Right hindlimb (tissue), 1 donor: ENCODE measurements at places on chromosomes 12 and 14.

DNA sequence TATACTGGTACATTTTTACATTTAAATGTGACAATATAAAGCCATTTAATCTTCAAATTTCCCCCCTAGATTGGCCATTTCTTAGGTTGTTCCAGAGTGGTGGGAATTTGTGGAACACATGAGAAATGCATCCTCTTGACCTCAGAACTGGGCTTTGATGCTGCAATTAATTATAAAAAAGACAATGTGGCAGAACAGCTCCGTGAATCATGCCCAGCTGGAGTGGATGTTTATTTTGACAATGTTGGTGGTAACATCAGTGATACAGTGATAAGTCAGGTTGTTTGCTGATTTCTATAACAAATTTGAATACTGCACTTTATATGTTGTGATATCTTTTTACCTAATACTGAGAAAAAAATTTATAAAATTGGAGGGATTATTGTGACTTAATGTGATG, 7.6 kb upstream of the ZNF410 start:
- no peak for DNase-seq

DNA sequence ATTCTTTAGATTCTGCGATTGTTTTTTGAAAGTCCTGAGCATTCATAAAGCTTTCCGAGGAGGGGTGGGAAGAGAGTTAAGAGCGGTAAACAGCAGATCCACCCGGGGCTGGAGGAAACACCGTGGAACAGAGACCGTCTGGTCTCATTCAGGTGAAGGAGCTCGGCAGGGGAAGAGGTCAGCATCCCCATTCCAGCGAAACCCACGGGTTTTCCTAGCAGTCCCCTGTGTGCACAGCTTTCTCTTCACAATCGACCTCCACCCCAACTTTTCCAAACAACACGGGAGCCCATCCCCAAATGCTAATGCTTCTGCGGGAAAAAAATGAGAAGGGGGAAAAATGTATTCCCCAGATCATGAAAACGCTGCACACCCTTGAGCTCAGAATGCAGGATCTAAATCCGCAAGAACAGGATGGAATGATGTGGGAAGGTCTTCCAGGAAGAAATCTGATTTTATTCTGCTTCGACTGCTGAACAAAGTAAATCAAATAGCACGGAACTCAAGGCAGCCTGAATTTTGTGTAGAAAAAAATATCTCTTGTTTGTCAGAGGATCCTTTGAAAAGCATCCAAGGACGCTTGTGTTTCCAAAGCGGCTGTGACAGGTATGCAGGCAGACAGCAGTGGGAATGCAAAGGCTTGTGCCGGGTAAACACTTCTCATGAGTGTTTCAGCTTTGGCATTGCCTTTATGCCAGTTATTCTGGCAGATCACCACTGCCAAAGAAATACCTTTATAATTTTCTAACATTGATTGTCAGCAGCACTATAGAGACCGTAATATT, 128.8 kb downstream of the NDUFA12 start:
- no peak for DNase-seq

DNA sequence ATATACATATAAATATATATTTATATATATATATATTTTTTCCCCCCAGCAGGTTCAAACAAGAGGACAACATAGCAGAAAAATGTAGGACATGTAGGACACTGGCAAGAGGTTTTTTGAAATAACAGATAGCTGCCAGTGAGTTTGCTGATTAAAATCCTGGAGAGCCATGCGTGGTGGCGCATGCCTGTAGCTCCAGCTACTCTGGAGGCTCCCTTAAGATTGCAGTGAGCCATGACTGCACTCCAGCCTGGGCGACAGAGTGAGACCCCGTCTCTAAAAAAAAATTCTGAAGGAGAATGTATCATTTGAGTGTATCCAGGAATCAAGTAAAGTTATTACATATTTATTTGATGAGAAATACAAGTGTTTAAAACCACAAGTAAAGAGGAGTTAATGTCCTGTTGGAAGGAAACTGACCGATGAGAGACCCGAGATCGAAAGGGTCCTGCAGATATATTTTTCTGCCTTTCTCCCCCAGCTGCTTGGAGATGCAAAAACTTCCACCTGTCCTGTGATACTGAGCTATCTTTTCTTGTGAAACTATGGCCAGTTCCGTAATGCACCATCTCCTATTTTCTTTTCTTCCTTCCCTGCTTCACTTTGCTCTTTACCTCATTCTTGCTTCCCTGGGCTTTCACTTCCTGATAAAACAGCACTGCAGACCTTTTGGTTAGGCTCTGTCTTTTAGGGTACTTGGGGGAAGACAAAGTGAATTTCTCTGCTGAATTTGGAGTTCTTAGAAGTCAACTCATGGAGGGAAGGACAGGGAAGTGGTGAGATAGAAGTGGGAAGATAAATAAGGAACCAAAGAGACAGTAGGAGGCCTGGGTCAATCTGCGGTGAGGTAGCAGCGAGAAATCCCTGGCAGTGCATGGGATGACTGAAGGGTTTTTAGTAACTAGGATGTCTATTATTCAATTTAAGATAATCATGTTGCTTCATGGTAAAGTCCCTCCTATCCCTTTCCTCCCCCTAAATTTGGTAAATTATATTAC, 41.2 kb upstream of the SLC2A13 start:
- no peak for DNase-seq

- DNase-seq, result no peak
Measured at GRCh38 chr12:91213-91612, 24.6 kb downstream of the IQSEC3 start.

- DNase-seq, result no peak
Measured at GRCh38 chr12:130308393-130308792, 29.3 kb upstream of the PIWIL1 start.

GRCh38 chr14:28830115-28830534, 63.5 kb downstream of the FOXG1 start:
- no peak for DNase-seq

GRCh38 chr14:24605435-24606190, 3.9 kb downstream of the GZMH start:
- no peak for DNase-seq

GRCh38 chr14:73842201-73842600, 9.4 kb upstream of the PTGR2 start:
- DNase-seq, result no peak

DNA sequence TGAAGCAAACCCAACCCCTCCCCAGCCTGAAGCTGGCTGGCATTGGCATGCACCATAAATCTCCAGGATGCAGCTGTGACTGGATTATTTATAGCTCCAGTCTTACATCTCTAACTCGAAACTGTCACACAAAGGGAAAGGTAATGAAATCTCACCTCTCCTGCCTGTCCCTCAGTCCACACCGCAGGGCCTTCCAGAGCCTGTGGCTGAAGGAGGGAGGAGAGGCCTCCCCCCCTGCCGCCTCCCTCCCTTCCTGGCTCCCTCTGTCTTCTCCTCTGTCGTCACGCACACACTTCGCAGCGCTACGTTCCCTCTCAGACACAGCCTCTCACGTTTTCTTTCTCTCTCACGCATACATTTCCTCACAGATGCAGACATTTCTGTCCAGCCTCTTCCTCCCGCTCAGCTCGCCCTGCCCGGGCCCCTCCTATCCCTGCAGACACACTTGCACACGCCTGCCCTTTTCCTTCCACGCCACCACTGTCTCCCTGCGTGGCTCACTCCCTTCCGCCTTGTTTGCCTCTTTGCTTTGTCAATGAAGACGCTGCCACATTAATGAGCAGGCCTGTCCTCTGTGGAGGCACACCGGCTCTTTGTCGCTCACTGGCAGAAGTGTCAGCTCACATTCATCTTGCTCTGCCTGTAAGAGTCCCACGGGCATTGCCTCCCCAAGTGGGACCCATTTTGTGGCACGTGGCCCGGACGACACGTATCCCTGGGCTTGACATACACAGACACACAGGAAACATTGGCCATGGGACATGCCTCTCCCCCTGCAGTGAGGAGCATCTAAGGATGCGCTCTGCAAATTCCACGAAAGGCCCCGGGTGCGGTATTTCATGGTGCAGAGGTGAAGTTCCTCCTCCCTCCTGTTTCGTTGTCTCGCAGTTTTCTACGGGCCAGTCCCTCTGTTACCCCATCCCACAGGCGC, 27.9 kb downstream of the IRF2BPL start:
- DNase-seq, result peak; percentile 80

GRCh38 chr12:31967539-31967938, 8.3 kb downstream of the RESF1 start:
- DNase-seq, result no peak

- peak; percentile 84 for DNase-seq
Measured at GRCh38 chr12:116876151-116876869, 4.9 kb downstream of the HRK start.

GRCh38 chr12:112148031-112148513, 22.7 kb downstream of the TRAFD1 start:
- DNase-seq, result no peak

GRCh38 chr12:68154779-68155178, 4.8 kb downstream of the IFNG start:
- DNase-seq, result no peak

GRCh38 chr14:51666826-51667225, 15.1 kb downstream of the FRMD6 start:
- no peak for DNase-seq

DNA sequence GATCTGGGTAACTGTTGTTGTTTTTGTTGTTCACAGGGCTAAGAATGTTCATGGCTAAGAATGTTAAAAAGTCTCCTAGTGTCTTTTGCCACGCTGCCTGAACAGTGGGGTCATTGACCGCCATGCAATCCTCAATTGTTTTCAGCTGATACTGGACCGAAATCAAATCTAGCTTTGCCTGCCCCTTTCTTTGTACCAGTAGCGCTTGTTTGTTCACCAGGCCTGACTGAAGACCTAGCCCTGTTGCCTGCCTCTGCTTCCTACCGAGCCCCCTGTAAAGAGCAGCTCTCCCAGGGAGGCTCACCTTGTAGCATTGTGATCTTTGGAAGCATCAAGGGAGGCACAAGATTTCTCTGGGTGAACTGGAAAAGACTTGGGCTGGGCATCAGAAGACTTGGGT, 6.7 kb downstream of the PSEN1 start:
- no peak for DNase-seq

GRCh38 chr14:43795600-43796228, 711.4 kb downstream of the FSCB start:
- no peak for DNase-seq

GRCh38 chr12:49870501-49871262, 27.8 kb upstream of the BCDIN3D start:
- no peak for DNase-seq

DNA sequence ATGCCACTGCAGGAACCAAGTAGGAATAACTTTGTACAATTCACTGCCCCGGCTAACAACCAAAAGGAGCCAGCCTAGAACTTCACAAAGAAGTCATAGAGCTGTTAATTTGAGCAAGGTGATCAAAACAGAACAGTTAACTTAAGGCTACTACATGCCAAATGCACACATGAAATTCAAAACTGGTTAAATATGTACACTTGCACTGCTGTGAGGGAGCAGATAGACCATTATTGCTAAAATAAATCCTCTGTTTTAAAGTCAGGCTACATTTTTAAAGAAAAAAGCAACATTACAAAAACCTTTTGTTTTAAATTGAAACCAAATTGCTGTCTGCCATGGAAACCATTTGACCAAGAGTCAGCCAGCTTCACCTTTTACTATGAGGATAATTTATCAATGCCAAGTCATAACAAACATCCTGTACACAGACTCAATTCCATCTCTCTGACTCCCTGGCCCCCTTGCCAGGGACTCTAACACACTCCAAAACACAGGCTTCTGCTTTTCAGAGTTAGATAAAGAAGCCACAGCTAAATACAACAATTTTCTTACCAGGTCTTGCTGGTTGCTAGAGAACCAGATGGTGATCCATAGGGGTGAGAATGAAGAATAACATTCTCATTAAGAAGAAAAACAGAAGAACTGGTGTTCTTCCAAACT, 84.0 kb downstream of the LRP6 start:
- no peak for DNase-seq

DNA sequence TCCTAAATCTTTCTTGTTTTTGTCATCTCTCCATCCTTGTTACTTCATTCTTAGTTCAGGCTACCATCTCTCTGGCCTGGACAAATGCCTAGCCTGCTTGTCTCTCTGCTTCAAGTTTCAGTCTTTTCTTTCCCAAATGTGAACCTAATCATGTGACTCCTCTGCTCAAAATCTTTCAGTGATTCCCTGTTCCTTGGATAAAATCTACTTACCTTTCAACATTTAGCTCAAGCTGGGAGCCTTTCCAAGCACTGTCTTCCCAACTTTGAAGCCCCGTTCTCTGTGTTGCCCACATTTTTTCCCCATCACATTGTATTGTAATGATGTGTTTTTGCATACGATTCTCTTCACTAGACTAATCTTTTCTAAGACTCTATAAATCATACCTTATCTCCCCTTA, 24.7 kb downstream of the SLC7A8 start:
- DNase-seq, result no peak

DNA sequence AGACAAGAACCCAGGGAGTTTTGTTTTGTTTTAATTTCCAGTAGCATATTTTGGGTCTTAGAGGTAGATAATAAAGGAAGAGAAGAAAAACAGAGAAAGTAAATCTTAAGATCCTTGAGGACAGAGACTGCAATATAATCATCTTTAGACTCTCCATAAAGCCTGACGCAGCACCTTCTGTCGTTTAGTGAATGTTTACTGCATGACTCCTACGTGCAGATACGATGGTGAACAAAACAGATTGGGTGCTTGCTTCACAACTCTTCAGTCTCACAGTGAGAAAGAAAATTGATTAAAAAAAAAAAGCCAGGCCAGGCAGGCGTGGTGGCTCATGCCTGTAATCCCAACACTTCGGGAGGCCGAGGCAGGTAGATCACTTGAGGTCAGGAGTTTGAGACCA, 86.9 kb downstream of the STON2 start:
- no peak for DNase-seq

DNA sequence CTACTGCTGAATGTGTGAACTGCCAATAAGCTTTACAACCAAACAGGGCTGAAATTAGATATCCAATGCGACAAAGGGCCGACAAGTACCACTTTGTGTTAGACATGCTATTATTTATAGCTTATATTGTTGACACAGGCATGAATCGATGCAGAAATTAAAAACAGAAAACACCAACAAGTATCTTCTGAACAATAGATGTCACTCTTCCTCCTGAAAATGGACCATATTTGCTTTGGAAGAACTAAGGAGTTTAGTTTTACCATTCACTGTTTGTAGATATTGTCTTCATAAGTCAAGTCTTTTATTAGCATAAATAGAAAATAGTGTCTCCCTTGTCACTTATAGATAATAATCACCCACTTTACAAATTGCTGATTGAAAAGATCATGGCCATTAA, 86.5 kb downstream of the LRIG3 start:
- DNase-seq, result no peak

GRCh38 chr12:58918469-58918844, 1.8 kb downstream of the LRIG3 start:
- no peak for DNase-seq

GRCh38 chr12:46744283-46744682, 81.5 kb downstream of the SLC38A4 start:
- DNase-seq, result no peak

DNA sequence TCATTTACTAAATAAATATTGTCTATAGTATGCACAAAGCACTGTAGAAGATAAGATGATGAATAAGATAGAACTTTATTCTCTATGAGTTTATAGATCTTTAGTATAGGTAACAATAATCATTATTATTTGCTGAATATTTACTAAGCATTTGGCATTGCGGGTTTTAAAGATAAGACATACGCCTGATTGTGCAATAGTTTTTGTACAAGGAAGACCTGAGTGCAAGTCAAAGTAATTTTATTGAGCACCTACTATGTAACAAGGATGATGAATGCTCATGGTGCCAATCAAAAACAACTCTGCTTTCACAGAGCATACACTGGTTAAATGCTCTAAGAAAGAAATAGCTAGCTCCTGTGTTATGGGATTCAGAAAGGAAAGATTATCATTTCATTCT, 1461.7 kb upstream of the FLRT2 start:
- DNase-seq, result no peak

- DNase-seq, result no peak
Measured at GRCh38 chr14:67569011-67569650, 30.9 kb downstream of the PIGH start.
